ENCODE measurements at places on chromosomes 5 and 9.

DNA sequence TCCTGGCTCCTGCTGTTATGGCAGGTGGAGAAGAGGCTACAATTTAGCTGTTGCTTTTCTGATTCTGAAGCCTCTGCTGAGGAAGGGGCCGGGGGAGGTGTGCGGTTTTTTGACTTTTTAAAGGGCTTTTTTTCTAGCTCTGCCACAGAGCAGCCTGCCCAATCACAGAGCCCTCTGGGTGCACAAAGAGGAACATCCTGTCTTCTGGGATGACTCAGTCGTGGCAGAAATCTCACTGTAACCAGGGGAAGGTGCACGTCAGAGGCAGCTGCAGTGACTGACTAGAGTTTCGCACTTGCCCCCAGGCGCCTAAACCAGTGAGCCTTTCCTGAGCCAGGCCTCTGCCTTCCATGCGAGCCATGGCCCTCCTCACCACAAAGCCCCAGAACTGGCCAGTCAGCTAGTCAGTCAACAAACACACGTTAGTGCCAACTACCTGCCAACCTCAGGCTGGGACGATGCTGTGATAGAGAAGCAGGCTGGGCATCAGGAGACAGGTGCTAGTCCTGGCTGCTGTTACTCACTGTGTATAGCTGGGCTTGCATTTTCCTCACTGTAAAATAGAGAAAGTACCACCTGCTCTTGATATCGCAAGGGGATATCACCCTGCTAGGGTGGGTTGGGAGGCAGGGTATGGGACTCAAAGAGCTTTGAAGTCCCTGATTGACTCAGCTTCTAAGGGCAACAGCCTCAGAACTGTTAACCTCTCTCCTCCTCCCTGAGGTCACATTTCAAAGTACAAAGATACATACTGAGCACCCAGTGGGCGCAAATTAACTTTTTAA is 2.2 kb downstream of the AKNA start:
- DNase-seq = peak; percentile 87

DNA sequence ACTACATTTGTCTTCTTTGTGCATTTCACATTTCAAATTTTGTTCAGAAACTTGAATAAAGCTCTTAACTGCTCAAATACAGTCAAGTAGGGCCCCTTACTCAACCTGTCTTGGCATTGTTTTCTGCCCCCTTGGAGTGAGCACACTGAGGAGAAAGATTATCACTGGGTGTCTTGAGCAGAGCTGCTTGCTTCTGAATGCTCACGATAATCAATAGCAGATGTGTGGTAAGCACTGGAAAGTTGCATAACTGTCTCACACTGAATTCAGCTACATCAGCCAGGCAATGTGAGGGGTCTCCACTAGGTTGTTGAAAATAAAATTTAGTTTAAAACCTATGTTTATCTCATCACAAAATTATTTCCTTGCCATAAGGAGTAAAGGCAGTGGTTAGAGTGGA is 7.8 kb upstream of the TNFAIP8 start:
- DNase-seq = no peak

DNA sequence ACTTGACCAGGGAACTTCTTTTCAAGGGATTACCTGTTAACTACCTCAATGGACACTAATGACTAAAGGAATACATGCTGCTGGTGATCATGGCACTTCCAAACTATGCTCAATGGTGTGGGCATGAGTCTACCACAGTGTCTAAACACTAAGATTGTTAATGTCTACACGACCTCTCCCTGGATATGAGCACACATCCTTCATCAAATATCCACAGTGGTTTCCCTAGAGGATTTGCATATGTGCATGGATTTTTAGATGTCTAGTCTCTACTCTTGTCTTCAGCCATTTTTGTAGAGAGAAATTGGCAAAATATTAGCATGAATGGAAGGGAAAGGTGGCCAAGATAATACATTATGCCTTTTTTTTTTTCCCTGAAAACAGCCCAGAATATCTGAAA is 113.3 kb upstream of the CCDC152 start:
- DNase-seq = no peak

DNA sequence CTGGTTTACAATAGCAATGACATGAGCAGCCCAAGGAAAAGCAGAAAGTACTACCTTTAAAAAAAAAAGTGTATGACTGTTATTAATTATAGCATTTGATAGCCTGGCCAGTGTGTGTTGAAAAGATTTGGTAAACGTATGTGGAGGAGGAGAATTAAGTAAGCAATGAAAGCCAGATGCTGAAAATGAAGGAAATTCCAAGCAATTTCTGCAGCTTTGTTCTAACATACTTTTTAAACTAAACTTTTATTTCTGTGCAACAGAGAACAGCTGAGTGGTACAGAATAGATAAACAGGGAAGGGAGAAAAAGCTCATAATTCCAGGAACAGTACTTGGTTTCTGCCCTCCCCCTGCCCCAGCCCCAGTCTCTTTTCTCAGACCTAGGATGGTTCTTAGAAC is 252.6 kb downstream of the ADAMTSL1 start:
- no peak for DNase-seq

DNA sequence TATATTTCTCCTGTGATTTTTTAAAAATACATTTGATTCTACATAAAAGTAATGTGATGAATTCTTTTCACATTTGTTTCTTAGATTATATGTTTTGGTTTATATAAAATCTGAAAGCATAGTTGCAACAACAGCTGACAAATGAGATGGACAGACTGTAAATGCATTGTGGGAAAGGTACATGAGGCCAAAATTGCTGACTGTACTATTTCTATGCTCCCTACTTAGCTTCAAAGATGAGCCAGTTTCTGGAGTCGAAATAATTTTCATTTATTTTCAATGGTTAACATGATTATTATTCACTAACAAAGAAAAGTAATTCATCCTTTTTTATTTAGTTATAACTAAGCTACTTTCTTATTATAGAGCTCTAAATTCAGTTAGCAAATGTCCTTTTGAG is 441.3 kb upstream of the CCNG1 start:
- no peak for DNase-seq

GRCh38 chr9:129989740-129990139 is 53.2 kb downstream of the FNBP1 start:
- no peak for DNase-seq

- no peak for DNase-seq
These were observed 86.9 kb downstream of the MYO10 start for GRCh38 chr5:16849181-16849580.

GRCh38 chr9:132384376-132384775 is 22.3 kb downstream of the TTF1 start:
- DNase-seq = no peak

- DNase-seq = no peak
These were observed 10.4 kb downstream of the SPARC start for GRCh38 chr5:151676314-151676712.

DNA sequence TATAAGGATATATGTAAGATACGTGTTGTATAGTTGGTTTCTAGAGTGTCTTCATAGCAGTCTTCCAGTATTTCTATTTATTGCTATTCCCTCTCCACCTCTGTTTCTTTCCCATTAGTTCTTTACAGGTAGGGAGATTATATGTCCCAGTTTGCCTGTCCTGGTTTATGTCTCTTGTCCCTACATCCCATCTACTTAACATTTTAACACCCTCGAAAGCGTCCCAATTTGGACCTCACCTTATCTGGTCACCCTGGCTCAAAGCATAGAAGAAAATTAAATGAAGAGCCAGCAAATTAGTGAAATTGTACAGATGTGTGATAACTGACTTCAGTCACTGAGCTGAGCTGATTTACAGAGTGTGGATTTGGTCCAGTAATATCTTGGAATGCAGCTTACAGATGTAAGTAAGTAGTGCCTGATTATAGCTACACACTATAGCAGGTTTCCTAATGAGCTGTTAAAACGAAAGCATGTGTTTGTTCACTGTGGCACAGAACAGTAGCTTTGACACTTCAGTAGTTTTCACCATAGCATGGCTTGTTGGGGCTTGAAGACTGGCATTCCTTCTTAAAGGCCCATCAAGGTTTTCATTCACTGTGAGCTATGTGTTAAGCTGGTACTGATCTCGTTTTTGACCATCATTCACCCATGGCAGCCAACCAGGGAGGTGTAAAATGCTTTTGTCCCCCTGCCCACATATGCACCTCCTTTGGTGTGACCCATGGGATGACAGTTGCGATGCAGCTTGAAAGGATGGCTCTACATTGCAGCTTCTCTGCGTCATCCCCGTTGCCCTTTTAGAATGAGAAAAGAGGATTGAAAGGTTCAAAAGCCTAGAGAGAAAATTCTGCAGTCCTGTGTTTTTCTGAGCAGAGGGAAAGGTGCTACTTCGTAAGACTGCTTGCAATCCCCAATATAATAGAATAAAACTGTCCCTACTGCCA is 192.1 kb upstream of the DMRT1 start:
- DNase-seq = no peak

DNA sequence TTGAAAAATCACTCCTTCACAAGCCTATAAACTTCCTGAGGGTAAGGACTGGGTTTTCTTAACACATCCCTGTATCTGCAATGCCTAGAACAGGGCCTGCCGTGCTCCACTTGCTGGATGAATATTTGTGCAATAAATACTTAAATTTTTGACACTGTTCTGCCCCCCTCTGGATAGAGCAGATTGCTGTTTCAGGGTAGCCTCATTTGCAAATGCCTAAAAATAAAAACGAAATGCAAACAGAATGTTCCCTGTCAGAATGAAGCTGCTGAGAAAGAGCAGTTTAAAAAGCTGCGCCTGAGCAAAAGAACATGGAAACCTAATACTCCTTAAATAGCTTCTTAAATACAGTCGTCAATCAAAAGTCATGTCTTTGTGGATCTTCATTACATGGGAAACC is 385.3 kb downstream of the PRELID2 start:
- DNase-seq = no peak

- no peak for DNase-seq
These were observed 3.0 kb downstream of the IL17B start for GRCh38 chr5:149376104-149376503.

GRCh38 chr5:115825948-115826347 is 9.5 kb upstream of the CDO1 start:
- no peak for DNase-seq

DNA sequence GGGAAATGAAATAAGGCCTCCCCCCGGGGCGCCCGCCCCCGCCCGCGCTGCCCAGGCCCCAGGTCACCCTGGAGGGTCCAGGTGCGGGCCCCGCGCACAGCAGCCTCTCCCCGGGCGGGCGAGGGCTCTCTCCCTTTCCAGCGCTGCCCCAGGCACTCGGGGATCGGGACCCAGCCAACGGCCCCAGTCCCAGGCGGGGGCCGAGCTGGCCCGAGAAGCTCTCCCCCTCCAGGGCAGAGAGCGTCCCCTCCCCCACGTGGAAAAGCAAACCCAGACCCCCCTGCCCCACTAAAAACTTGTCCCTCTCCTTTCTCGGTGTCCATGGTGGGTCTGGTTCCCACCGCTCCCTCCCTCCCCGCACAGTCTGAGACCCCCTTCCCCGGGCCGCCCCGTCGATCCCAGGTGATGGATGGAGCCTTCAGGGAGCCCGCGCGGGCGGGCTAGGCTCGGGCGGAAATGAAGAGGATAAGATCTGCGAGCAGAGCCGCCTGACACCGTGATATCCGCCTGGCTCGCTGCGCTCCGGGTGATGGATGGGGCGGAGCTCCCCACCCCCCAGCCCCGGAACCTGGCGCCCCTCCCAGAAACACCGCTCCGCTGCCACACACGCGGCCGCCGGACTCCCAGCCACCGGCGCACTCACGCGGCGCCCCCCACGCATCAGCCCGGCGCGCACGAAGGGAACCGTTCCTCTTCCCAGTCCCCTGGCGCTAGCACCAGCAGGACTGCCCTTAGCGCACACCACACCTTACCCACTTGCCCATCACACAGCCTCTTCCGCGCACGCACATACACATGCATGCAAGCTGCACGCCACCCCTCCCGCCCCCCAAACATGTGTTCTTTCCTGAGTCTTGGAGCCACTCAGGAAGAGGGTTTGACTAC is 81.7 kb upstream of the ZBTB43 start:
- peak; percentile 57 for DNase-seq

GRCh38 chr5:38768412-38769211 is 77.2 kb upstream of the OSMR start:
- no peak for DNase-seq

- no peak for DNase-seq
These were observed 335.8 kb downstream of the IRX2 start for GRCh38 chr5:2415678-2416077.

GRCh38 chr5:171688696-171689495 is 96.7 kb upstream of the SMIM23 start:
- DNase-seq = no peak

GRCh38 chr5:138240650-138241385 is 27.7 kb upstream of the CDC23 start:
- DNase-seq = no peak
